ENCODE measurements at places on chromosomes 6 and 20.

- DNase-seq: no peak
Observed at GRCh38 chr6:36649701-36650484, 28.6 kb upstream of the CDKN1A start.

DNA sequence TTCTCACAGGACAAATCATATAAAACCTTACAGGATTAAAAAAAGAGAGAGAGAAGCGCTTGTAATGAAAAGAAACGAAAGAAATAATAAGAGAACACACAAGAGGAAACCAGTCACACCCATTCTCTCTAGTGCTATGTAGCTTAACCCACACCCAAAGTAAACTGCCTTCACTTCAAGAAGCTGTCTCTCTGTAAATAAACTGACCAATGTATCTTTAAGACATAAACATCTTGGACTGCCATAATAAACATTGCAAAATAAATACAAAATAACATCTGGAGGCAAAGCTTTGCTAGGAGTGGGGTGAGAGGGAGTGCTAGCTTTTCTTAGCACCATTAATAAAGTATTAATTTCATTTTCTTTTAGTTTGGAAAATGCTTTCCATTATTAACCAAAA, 61.6 kb upstream of the RNF146 start:
- no peak for DNase-seq

- no peak for DNase-seq
Observed at GRCh38 chr20:5491455-5491854, 174.7 kb upstream of the PROKR2 start.

DNA sequence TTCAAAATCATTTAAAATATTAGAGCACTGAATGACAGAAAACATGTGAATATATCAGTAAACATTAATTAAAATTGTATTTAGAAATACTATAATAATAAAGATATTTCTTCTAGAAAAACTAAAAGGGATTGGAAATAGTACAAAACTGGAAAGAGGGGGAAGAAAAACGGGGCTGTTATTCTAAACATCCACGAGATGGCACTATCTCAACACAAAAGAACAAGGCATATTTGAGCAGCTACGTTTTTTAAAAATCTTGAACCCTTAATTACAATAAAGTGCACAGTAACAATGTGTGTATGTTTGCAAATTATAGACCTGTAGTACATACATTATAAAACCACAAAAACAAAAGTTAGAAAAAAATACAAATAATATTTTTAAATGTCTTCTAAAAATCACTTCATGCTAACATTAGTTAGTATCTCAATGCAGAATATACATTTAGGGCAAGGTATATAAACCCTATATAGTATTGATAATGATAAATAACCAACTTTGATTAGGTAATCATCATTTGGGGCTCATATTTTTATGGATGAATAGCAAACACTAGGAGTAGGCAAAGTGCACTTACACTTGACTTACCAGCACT, 42.5 kb upstream of the PNISR start:
- peak; percentile 29 for DNase-seq

GRCh38 chr6:90611543-90612312, 24.9 kb upstream of the MAP3K7 start:
- DNase-seq: no peak

DNA sequence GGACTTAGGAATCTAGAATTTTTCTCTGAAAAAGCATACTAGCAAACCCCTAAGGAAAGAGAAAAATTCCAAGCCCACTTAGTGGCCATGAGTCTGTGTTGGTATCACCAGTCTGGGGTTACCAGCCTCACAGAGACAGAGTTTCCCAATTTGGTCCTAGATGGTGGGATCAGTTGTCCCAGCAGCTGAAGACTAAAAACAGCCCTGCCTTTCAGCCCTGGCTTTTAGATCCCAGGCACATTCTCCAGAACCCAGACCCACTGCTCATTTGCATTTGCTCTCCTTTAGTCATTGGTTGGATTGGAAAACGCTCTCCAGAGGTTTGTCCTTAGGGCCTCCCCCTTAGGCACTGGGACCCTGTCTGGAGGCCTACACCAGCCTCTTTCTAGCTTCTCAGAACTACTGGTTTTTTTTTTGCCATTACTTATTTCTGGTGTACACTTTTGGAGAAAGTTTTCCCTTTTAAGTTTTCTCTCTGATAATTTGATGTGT, 39.1 kb upstream of the FOXO3 start:
- DNase-seq: no peak

DNA sequence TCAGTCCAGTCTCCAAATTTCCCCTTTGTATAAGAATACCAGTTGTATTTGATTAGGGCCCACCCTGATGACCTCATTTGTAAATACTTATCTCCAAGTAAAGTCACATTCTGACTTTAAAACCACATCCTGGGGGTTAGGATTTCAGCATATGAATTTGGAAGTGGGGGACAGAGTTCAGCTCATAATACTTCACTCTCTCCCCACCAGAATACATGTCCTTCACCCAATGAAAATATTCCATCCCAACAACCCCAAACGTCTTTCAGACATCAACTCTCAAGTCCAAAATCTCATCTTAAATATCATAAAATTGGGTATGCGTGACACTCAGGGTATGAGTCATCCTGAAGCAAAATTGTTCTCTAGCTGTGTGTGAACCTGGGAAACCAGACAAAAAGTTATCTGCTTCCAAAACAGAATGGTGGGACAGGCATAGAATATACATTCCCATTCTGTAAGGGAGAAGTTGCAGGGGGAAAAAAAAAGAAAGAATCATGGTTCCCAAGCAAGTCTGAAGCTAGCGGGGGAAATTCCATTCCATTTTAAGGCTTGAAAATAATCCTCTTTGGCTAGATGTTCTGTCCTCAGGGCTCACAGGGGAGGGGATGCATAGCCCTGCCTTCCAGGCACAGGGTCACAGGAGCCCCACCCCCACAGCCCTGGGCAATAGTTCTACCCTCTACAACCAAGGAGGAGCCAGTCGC, 113.9 kb downstream of the ADAT2 start:
- DNase-seq: no peak

DNA sequence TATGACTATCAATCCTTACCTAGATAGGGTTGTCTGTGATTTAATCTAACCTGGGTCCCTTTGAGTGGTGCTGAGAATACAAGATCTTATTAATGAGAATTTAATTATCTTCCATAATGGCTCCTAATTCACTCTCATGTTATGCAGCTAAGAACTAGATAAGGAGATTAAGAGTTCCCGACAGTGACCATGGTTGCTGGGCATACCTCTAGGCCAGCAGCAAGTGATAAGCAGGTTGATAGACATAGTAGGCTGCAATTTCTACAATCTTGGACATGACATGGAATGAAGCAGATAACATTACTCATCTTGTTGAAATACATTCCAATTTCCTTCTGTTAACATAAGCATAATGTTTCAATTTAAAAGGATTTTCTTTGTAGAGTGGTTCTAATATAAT, 27.1 kb downstream of the SPACA1 start:
- DNase-seq: no peak

- DNase-seq: no peak
Observed at GRCh38 chr20:9143926-9144325, 75.0 kb downstream of the PLCB4 start.

- DNase-seq: no peak
Observed at GRCh38 chr6:67639161-67639560, 995.9 kb upstream of the ADGRB3 start.

DNA sequence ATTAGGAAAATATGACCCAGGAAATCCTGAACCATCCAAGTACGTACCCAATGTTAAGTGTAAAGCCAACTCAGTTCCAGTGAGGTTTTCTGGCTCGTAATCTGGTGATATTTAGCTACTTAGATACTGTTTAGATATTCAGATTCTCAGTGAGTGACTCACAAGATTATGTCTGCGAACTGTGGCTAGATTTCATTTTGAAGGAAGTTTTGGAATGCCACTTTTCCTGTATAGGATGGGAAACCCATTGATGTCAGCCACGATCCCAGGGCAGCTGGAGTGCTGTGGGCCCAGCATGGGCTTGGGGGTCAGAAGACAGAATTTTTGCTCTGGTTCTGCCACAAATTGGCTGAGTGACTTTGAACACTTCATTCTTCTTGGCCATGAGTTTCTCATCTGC, 76.3 kb downstream of the TMEM170B start:
- no peak for DNase-seq

DNA sequence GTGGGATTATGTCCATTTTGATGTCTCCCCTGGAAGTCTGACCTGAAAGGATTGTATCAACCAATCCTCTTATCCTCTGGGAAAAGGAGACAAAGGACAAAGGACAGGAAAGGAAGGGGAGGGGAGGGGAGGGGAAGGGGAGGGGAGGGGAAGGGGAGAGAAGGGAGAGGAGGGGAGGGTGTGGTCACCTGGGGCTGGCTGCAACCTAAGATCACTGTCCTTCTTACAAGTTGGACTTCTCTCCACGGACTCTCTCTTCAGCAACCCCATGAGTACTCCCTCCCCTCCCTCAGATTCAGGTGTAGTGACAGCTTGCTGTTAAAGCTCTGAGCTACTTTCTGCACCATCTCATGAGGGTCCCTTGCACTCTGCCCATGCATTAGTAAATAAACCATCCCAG, 58.9 kb upstream of the KLHL31 start:
- DNase-seq: no peak

GRCh38 chr20:2687514-2687913, 5.1 kb upstream of the EBF4 start:
- DNase-seq: no peak

DNA sequence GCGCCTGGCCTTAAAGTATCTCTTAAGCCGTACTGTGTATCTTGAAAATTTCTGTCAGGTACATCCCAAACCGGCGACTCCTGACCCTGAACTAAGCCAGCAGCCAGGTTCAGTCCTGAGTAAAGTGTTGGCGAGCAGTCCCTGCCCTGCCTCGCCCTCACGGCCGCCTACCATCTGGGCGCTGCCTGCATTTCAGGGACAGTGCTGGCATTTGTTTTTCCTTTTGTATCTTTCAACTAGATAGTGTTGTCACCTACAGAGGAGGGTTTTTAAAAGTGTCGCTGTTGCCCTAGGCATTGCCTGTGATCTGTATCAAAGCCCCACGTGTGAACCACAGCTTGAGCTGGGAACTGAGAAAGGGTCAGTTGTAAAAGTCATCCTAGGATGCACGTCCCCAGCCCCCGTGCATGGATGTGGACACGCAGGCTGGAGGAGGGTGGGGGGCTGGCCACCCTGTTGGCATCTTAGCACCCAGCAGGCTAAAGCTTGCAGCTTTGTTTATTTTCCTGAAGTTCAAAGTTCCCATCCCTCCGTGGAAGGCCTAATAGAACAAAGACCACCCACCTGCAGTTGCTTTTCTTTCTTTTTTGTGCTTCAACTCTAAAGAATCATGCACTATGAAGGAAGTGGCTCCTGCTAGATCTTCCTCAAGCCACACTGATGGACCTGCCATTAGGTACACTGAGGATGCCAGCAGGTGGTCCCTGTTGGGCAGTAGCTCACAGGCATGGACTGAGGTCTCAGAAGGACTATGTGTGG, 136.8 kb downstream of the ZDHHC14 start:
- no peak for DNase-seq

DNA sequence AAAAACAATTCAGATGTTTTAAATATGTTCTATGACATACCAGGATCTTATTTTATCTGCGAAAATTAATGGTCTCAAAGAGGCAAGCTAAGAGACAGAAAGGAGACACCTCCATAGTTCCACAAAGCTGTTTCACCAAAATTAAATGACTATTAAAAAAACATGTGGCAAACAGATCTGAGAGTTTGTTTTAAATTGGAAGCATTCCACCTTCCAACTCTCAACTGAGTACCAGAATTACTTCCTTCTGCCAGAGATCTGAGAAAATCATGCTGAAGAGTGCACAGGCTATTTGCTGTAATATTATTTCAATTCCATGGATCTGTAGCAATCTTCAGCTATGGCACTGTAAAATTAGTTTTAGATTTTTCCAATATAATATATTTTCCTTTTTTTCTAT, 669.5 kb upstream of the MARCKS start:
- no peak for DNase-seq

- DNase-seq: peak; percentile 33
Observed at GRCh38 chr6:25630508-25631278, 21.3 kb upstream of the SCGN start.

DNA sequence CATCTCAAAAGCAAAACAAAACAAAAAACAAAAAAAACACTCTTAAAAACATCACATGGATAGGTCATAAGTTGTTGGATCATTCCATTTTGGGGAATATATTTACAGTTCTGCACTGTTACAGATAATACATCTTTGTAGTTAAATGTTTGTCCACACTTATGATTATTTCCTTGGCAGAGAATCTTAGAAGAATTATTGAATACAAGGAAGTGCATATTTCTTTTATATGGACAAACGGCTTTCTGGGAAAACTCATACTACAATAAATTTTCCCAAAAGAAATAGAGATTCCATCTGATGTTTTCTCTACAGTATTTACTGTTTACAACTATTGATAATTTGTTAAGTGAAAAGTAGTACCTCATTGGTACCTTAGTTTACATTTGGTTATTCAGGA, 33.8 kb downstream of the GMPR start:
- no peak for DNase-seq

- DNase-seq: no peak
Observed at GRCh38 chr6:17475606-17476244, 82.3 kb downstream of the CAP2 start.

DNA sequence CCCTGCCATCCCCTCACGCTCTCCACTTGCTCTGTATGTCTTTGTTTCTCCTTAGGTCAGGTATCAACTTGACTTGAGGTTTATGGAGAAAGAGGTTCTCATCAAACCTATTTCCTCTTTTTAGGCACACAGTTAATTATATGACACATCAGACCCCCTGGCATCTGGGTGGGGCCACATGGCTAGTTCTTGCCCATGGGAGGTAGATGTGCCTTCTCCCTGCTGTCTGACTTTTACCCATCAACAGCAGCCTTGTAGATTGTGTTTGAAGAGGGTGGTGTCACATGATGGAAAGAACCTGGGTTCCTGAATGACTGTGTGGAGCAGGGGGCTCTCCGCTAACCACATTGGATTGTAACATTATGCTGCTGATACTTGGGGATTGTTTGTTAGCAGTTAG, 7.2 kb upstream of the UQCC2 start:
- no peak for DNase-seq

DNA sequence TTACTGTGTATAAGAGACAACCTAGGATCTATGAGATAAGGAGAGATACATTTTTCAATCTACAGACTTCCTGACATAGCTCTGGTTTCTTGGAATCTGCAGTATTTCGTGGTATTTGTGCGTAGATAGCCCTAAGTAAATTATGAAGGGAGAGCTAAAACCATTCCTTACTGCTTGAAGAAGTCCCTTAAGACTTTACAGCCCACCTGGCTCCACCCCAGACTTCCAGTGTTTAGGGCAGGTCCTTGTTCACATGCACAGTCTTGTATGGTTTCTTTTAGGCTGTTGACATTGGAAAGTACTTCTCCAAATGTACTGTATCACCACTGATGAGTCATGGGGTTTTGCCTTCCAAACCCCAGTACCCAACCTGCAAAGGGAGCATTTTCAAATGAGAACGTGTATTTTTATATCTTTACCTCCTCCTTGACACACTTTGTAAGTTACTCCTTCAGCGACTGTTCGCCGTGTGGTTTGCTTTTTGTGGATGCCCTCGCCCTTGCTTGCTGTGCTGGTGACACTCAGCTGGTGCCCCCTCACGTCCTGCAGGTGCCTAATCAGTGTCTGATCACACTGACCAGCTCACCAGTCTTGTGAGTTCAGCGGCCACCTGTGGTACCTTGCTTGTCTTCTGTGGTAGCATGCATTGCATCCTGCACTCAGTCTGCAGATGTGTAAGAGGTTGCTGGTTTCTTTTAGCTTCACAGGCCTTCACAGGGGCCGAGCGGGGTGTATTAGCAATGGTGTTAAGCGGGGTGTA, 73.3 kb downstream of the IGF2R start:
- DNase-seq: no peak

GRCh38 chr20:37643400-37643799, 50.4 kb upstream of the CTNNBL1 start:
- no peak for DNase-seq

- no peak for DNase-seq
Observed at GRCh38 chr6:60991427-60992028, 1294.5 kb downstream of the KHDRBS2 start.
